HS-27A (cell line): ENCODE measurements at places on chromosomes 16 and 17.

DNA sequence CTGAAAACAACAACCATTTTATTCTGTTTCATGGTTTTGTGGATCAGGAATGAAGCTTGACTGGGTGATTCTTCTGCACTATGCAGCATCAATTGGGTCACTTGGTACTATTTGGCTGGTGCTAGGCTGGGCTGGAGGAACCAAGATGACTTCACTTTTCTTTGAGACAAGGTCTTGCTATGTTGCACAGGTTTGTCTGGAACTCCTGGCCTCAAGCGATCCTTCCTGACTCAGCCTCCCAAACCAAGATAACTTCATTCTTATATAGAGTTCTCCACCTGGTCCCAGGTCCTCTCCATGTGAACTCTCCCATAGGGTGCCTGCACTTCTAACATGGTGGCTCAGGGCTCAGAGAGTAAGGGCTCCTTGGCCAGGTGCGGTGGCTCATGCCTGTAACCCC, 1.9 kb upstream of the PIPOX start:
- no peak for DNase-seq

DNA sequence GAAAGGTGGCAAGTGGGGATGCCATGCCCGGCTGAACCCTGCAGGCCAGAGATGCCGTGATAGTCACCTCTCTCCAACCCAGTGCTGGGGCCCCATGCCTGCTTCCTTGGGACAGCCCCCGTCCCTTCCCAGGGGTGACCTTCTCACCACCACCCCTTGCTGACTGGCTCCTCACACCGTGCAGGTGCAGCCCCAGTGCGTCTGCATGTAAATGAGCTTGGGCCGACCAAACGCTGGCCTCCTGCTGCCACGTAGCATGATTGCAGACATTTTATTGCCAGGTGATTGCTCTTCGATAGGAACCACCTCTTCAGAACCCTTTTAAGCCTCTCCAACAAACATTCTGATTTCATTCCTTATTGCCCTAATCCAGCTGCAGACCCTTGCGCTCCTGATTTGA, 32.5 kb downstream of the ASIC2 start:
- no peak for DNase-seq

DNA sequence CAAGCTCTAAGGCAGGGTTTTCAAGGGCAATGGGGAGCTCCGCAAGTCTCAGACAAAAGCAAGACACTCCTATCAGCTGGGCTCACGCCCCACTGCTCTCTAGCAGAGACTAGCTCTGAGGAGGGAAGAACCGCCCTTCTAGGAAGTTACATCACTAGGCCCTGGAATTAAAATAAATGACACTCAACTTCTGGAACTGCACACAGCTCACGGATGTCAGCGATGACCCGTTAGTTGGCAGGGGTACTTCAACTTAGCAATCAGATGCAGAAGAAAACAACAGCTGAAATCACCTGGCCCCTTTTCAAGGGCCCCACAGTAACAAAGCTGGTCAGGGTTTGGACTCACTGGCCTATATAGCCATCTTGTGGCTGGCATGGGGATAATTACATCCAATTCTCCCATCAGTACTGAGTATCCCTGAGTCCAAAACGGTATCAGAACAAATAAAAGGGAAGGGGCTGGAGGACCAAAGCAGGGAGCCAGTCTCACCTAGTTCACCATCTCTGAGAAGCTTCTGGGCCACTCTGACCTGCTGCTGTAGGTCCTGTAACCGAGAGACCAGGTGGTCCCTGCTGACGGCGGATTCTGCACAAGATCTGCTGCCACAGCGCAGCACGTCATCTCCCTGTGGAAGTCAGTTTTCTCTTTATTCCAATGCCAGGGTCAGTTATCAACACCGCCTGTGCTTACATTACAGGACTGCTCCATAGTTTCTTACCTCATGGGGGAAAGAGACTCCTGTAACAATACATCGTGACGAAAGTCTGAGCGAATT, 22.2 kb downstream of the SERPINF1 start:
- DNase-seq = no peak

- DNase-seq = no peak
Observed at GRCh38 chr17:79982986-79983385, 52.7 kb downstream of the TBC1D16 start.

DNA sequence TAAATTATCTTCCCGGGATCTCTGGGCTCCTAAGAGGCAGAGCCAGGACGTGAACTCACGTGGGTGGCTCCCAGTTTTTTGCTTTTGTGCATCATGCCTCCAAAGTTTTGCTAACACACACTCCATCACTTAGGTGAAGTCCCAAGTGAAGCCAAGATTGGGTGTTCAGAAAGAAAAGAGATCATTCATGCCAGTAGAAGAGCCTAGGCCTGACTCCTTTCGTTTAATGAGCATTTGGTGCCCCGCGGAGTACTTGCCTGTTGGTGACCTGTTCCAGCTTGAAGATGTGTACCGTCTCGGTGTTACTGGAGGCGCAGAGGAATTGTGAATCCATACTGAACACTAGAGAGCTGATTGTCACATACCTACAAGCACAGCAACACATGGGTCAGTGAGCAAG, 24.1 kb downstream of the WIPI1 start:
- no peak for DNase-seq

GRCh38 chr17:7579834-7580603, 581 bp downstream of the CD68 start:
- no peak for DNase-seq

- no peak for DNase-seq
Observed at GRCh38 chr17:59680314-59680713, 26.9 kb downstream of the PTRH2 start.

GRCh38 chr16:21626659-21627277, 25.6 kb downstream of the IGSF6 start:
- no peak for DNase-seq

GRCh38 chr16:70745536-70746025, 55.4 kb downstream of the VAC14 start:
- no peak for DNase-seq

DNA sequence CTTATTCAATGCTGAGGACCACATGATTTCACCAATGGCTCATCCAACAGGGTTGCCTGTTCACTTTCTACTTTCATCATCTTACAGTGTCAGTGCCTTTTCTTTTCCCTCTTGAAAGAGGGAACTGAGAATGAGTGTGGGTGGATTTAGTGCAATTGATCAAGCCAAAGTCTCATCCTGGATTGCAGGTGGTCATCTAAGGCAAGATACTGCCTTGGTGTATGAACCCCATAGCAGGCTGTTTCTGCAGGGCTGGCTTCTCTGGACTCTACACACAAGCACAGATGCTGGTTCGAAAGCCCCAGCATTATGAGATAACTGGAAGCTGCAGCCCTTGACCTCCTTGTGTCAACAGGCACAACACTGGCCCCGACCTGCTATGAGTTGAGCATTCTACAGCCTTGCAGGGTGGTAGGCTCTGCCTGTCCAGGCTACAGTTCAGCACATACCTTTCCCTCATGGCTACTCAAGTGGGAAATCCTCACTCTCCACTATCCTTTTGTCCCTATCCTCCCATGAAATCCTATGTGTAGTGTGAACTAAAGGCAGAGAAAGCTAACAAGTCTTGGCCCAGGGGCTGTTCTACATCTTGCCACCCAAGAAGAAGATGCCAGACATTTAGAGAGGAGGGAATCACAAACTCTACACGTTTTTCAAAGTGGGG, 358.7 kb downstream of the SLC39A11 start:
- DNase-seq = no peak

DNA sequence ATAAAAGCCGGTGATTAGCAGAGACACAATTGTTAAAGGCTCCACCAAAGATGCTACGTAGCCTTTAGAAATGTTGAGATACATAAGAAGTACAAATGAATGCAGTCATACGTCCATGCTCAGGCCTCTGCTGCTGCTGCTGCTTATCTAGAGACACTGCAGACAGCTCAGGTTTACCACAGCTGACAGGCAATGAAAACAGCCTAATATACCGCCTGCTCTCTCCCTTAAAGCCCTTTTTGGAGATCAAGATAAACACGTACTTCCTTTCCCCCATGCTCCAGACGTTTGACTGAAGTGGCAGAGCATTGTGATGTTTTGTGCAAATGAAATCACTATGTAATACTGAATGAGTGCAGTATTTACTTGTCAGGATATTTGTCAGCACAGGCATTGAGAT, 185.3 kb downstream of the AATF start:
- DNase-seq = no peak

GRCh38 chr17:63929860-63930766, 2.0 kb downstream of the CD79B start:
- DNase-seq = no peak

GRCh38 chr17:17515934-17516930, 20.0 kb upstream of the RASD1 start:
- no peak for DNase-seq
